Esophagus muscularis mucosa (tissue), 4 donors: ENCODE measurements at places on chromosomes 2 and 18.

GRCh38 chr2:3288470-3289170 lies 89.0 kb downstream of the EIPR1 start:
- DNase-seq = no peak

DNA sequence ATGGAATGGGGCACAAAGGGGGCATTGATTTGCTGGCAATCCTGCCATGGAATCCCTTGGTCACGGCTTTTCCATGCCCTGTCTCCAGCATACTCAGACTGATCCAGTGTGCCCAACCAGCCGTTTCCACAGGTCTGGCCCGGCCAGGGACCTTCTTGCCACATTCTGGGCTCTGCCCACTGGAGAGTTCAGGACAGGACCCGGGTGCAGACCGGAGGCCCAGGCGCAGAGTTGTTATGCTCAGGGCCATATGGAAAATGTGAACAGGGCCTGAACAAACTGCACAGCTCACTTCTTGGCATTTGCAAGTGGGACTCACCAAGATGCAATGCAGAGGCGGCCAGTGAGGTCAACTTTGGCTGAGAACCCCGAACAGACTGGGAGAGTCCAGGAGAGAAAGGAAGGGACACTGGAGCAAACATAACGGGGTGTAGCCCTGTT lies 15.6 kb upstream of the ASAP2 start:
- DNase-seq = no peak

DNA sequence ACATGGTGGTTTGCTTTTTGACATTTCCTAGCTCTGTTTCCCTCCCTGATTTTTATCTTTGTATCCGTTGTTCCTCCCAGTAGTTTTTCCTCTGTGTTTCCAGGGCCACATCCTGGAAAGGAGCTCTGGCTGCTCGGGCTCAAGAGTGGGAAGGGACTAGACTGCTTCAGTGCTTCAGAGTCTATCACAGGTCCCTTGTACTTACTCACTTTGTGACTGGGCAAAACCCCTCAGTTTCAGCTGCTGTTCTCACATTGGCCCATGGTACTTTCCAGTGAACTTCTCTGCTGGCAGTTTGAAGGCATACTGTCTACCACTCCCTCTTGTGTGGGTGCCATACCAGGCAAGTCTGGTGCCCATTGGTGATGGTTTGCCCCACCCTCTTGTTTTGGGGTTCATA lies 7.5 kb upstream of the STAMBP start:
- DNase-seq = no peak

DNA sequence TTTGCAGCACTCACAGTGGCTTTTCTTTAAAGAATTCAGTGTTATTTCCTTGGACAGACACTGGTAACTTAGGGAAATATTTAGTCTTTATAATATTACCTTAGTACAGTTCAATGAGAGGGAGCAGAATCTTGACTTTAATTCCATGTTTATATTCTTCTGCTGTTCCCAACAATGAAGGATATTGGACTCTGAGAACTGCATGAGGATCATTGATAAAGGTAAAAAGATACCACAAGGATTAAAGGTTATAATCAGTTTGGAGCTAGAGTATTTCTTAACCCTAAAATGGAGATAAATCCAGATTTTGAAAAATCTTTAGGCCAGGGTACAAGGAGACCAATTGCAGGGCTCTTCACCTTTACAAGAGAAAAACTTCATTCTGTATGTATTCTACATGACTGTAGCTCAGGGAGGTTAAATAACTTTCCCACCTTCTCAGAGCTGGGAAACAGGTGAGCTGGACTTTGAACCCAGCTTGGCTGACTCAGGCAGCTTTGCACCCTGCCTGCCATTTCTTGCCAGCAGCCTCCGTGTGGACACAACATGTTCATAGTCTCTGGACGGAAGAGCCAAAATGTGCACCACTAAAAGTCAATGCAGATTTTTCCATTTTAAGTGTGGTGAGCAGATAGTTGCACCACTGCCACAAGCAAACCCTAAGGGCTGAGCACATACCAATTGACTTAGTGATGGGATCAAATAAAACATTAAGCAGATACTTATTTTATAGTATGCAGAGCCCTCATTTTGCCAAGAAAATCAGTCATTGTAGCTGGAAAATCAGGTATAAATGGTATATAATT lies 26.7 kb downstream of the UPP2 start:
- no peak for DNase-seq
